ENCODE measurements at places on chromosomes 12 and 14.

- DNase-seq, result no peak
These were observed 35.5 kb upstream of the CDKL1 start for GRCh38 chr14:50432131-50432530.

GRCh38 chr12:51323966-51324895 is at the start of gene BIN2:
Gene BIN2 (minus strand): TSS chr12:51324174. CDS start chr12:51324102, 72 bp downstream.
- peak; percentile 68 for DNase-seq

GRCh38 chr12:124964251-124964650 is 24.7 kb downstream of the DHX37 start:
- DNase-seq, result no peak

- DNase-seq, result no peak
These were observed 619.4 kb downstream of the CCER1 start for GRCh38 chr12:90335566-90335965.

DNA sequence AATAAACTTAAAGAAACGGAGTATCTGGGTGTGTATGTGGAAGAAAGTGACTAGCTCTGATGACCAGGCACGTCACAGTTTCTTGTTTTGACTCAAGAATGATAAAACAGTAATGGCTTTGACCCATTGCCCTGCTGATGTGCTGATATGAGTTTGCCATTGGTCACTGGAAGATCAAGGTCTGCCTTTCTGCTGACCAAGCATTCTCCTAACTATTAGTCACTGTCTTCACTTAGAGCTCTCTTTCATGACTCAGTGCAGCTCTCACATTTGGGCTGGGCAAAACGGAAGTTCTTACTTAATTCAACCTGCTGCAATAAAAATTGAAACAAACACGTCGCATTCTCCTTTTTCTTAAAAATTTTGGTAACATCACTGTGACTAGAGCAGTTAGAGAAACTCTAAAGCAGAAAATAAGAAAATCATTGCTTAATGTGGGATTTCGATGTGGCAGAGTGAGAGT is 366.7 kb downstream of the BTG1 start:
- DNase-seq, result peak; percentile 25

DNA sequence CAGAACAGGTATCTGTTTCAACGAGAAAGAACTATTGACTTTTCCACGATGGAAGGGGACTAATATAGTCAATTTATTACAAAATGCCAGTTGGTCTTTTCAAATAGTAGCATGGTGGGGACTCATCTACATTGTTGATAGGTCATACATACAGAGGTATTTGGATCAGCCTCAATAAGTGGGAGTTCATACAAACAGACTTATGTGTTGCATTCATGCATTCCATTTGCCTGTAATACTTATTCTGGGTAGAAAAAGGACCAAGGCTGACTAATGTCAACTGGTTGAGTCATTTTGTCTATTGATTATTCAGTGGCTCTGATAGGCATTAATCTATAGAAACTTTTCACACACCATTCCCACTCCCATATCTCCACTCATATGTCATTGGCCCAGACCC is 41.5 kb upstream of the GLIPR1 start:
- DNase-seq, result no peak

DNA sequence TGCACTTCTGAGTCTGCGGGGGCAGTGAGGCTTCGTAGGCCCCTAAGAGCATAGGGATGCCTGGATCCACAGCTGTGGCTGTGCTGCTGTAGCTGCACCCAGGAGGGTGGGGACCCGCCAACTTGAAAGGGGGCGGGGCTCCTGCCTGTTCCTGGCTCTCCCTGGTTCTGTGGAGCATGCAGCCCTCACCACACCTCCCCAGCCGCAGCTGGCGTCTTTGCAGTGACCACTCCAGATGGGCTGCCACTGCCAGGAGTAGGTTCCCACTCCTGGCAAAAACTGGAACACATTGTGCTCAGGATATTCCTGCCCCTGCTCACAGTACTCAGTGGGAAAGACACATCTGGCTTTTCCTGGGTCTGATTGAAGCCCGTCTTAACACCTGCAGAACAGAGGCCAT is 35.8 kb downstream of the TIMELESS start:
- no peak for DNase-seq

DNA sequence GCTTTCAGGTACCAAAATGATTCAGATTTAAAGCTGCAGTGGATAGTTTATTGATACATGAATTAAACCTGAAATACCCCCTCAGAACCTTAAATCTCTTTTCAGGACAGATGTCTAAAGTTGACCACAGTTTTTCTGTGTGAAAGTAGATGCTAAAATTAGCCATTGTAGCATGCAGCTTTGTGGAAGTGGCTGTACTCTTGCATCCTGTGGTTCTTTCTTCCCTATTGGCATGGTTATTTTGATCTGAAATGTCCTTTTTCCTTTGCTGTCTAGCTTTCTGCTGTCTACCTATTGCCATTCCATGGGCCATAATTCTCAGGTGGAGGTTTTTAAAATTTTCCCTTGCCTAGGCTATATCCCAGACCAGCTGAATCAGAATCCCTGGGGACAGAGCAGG is 455.6 kb downstream of the ZFP36L1 start:
- no peak for DNase-seq

DNA sequence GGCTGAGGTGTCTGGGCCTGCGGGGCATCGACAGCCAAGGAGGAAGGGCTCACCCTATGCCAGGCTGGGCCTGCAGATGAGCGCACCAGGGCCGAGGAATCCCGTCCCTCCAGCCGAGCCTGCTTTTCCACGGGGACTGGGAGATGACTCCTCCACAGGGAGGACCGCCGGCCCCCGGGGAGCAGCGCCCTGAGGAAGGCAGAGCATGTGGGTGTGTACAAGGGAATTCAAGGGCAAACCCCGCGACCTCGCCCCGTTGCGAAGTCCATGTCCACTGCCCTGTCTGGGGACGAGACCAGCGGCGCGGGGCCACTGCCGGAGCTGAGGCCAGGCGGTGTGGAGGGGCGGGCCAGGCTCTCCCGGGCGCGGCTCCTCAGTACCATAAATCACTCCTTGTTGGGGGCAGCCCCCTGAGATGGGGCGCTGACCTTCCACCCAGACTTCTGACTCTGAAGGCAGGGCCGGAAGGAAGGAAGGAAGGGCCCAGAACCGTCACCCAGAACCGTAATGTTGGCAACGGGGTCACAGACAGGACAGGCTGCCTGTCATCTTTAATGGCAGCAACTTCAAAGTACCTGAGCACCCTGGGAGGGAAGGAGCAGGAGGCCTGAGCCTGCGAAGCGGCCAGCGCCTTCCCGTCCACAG is 52.5 kb downstream of the RNF34 start:
- no peak for DNase-seq

DNA sequence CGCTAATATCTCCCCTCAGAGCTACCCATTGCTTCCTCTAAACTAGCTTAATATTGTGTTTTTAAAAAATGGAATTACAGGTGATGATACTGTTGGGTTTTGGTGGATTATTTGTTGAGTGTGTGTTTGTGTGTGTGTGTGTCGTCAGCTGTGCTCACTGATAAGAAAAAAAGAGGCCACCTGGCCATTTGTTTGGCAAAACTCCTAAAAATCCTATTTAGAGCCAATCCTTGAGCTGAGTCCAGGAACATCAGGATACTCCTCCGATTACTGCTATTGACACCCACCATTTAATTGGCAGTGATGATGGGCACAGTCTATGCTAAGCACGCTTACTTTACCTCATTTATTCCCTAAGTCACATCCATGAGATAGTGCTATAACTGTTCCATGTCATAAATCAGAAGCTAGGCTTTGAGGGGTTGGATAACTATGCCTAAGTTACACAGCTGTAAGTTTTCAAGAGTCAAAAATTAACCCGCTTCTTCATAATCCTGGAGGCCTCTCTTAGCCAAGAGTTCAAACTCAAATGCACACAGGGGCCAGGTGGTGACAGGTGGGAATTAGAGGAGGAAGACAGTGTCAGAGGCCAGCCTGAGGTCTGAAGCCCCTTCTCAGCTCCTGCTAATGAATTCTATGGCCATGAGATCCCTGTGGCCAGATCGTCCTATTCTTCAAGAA is 1026.6 kb upstream of the TMEM132C start:
- DNase-seq, result no peak

- DNase-seq, result no peak
These were observed 31.1 kb upstream of the EIF5 start for GRCh38 chr14:103302966-103303365.

Data from stimulated activated CD4-positive, alpha-beta T cell treated with anti-CD3 and anti-CD28 coated beads, TNF-alpha, amount 100 ng/mL, for 24 hours (primary cell).